ENCODE measurements at places on chromosomes 3 and 15.

GRCh38 chr3:149486726-149487125, 12.2 kb downstream of the TM4SF4 start:
- no peak for DNase-seq

DNA sequence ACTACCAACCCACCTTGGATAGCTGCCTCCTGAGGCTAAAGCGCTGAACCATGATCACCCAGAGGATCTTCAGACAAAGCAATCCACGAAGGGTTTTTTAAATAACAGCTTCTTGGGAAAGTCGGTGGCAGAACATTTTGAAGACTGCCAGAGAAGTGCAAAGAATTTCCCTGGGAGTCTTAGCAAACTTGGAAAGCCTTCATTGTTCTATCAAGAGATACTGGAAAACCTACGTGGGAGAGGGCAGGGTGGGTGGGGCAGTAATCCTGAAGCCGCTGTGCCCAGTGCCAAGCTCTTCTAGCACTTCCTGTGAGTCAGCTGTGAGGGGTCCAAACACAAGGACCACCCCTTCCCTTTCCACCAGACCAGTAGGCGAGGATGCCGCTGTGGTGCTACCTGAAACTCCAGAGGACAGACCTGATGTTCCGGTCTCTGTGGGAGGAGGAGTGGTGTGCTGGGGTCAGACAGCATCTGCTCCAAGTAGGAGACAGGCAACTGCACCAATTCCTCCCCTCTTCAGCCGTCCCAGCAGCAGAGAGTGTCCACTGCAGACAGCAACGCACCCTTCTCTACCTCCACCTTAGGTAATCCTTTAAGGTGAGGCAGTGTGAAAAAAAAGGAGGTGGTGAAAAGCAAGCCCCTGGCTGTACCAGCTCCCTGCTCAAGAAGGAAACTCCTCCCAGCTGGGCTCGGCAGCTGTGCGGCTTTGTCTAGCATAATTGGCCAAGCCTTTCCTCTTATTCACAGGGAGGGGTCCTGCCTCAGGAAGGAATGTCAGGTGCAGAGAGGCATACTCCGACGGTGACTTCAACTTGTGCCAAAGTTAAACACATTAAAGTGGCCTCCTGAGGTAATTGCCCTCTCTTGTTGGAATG, 99.0 kb downstream of the TMCC1 start:
- peak; percentile 31 for DNase-seq

DNA sequence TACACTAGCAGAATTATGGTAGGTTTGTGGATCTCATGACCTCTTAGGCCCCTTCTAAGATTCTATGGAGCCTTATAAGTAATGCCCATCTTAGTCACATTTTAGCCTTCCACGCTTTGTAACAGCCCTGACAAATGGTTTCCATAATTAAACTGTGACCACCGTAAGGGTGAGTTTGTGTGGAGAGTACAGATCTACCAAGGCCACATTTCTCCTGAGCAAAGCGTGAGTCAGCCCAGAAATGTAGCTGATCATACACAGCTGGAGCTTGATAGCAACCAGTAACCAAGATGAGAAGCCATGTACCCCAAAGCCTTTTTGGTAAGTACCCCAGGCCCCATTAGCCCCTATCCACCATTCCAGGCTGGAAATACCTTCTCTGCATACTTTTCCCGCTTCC, 31.7 kb downstream of the CHAC1 start:
- no peak for DNase-seq

- DNase-seq = no peak
These were observed 367.9 kb upstream of the PROK2 start for GRCh38 chr3:72152551-72153476.

GRCh38 chr3:172391592-172392302, 56.5 kb downstream of the GHSR start:
- no peak for DNase-seq

GRCh38 chr15:65612949-65613744, 2.2 kb upstream of the INTS14 start:
- no peak for DNase-seq

GRCh38 chr3:9247361-9247940, 2.0 kb downstream of the SRGAP3 start:
- DNase-seq = no peak

DNA sequence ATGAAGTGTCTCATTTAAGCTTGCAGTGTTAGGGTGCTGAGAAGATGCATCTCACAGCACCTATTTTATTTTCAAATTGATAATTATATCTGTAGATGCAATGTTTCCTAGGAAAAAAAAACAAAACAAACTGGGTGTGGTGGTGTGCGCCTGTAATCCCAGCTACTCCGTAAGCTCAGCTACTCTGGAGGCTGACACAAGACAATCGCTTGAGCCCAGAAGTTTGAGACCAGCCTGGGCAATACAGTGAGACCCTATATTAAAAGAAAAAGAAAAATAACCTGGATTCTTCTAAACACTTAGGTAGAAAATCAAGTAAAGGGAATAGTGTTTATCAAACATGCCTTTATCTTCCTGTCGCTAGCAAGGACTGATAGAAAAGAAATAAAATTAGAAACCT, 1.9 kb downstream of the MINDY2 start:
- no peak for DNase-seq

DNA sequence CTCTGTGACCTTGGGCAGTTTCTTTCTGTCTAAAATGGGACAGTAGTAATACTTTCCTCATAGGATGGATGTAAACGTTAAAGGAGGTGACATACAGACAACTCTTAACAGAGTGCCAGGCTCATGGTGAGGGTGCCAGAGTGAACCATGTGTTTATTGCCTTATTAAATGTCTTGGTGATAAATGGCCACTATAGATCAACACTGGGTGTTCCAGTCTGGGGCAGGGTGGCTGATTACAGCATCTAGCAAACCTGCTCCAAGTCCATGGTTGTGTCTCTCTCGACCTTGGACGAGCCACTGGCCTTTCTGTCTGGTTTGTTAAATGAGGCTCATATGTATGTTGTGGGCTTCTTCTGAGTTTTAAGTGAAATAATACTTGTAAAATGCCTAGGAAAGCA, 75.1 kb downstream of the TRAK1 start:
- DNase-seq = no peak

GRCh38 chr15:74289671-74290070, 53.5 kb downstream of the CCDC33 start:
- DNase-seq = no peak

DNA sequence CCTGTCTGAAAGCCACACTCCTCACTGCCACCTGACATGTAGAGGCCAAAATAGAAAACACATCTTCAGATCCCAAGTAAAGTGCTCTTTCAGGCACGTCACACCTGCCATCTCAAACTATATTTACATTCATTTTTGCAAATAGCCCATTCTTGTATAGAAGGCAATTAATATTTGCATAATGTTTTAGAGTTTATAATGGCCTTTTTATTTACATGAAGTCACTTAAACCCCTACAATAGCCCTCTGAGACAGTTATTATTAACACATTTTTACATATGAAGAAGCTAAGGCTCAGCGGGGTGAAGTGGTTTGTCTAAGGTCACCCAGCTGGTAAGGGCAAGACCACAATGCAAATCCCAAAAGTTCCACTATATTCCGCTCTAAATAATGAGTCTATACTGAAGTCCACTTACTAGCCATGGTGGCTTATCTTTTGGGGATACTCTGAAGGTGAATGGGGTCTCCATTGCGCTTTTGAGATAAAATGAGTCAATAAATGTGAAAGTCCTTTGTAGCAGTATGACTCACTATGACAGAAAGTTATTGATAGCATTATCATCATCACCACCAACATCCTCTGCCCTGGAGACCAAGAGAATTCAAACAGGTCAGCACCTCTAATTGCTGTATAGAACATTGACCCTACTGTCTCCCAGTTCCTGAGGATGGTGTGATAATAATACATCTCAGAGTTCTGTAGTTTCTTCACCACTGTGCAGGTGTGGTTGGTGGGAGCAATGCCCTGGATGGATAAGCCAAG, 155.9 kb upstream of the BCL6 start:
- no peak for DNase-seq

GRCh38 chr3:106345353-106346027, 476.7 kb upstream of the CBLB start:
- DNase-seq = no peak

- no peak for DNase-seq
These were observed 198.2 kb upstream of the LMCD1 start for GRCh38 chr3:8303466-8303865.

DNA sequence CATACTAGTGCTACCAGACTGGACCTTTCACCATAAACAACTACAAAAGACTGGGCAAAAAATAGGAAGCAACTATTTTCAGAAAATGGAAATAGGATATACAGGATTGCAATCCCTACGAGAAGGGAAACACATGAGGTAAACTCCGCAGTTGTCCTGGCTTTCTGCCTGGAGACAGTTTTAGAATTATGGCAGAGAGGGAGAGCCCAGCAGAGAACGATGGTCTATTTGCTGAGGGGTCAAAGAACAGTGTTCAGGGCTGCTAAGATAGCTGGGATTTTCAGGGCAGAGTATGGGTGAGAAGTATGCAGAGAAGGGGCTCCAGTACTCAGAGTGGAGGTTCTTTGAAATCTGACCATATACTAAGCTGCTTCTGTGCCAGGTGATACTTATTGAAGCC, 163.4 kb downstream of the CHDH start:
- DNase-seq = no peak
